ENCODE measurements at places on chromosomes 13 and 19. TPM values are rescaled to one million over a fixed set of nuclear protein-coding genes. Genes with fewer than 3 reads are reported as not detected.

- H3K4me3 ChIP-seq: no peak overlapping the region
- H3K27me3 ChIP-seq: no peaks in the 10 kb centered on the region
- DNase-seq: no peak
- H3K4me1 ChIP-seq: no peaks in the 10 kb centered on the region
Measured at GRCh38 chr19:44580366-44580895, 32.9 kb upstream of the IGSF23 start.

- H3K36me3 ChIP-seq: no peaks in the 10 kb centered on the region
- peak; percentile 84 for DNase-seq
- H3K27ac ChIP-seq: peak overlapping the region; percentile 92
- no peaks in the 10 kb centered on the region for H3K27me3 ChIP-seq
Measured at GRCh38 chr19:18500799-18501198, 21.1 kb downstream of the ELL start.

DNA sequence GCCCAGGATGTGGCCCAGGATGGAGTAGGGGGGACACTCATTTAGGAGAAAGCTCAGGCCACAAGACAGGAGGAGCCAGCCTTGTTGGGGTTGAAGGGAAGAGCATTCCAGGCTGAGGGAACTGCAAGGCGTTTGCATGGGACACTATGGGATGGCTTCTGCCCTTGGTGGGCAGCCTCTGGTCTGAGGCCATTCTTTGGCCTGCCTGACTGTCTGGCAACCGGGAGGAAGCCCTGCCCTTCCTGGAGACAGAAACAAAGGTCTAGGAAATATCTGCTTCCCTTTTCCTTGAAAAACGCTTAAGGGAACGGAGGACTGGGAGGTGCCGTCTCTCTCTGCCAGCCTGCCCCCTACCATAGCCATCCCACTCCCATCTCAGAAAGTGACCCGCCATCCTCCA is 2.8 kb upstream of the ICAM1 start:
- H3K27ac ChIP-seq: no peak overlapping the region
- H3K4me1 ChIP-seq: no peaks in the 10 kb centered on the region
- H3K36me3 ChIP-seq: no peaks in the 10 kb centered on the region
- no peak overlapping the region for H3K4me3 ChIP-seq
- H3K27me3 ChIP-seq: no peaks in the 10 kb centered on the region

DNA sequence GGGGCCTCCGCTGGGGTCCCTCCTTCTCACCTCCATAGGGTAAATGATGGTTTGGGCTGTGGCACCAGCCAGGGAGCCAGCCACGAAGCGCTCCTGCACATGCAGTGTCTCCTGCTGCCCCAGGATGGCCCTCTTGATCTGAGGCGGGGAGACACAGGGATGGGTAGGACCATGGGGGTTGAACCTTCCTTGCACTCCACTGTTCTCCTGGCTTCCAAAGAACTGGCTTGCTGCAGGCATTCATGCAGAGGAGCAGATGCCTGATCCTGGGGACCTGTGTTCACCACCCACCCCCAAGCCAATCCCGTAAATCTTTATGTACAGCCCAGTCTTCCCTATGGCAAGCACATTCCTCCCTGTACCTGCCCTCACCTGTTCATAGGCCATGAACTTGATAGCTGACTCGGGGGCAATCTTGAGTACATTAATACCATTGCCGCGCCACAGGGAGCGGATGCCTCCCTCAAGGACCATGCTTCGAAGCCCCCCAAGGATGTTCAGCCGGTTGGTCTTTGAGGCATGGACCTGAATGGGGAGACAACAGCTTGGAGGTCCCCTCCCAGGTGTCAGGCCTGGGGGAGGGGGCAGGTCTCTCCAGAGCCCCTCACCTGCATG is 5.5 kb downstream of the SLC25A23 start:
- H3K27me3 ChIP-seq: no peaks in the 10 kb centered on the region
- no peaks in the 10 kb centered on the region for H3K4me1 ChIP-seq
- DNase-seq: no peak
- H3K4me3 ChIP-seq: no peak overlapping the region

DNA sequence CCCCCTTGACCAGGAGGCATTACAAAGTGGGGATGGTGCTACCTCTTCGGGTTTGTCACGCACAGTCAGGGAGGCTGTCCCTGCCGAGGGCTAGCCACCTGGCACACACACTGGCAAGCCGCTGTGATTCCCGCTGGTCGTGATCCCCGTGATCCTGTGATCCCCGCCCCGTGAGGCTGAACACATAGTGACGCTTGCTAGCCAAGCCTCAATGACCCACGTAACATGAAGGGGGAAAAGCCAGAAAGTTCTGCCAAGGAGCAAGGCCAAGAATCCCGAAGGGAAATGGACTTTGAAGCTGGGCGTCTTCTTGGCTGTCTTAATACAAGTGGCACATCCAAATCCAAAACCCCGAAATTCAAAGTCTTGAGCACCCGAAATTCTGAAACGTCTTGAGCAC is 13.7 kb downstream of the LDLR start:
- H3K4me3 ChIP-seq: no peak overlapping the region
- H3K36me3 ChIP-seq: peaks cover 87% of the 10 kb centered on the region
- DNase-seq: no peak
- H3K27me3 ChIP-seq: no peaks in the 10 kb centered on the region
- no peak overlapping the region for H3K27ac ChIP-seq

DNA sequence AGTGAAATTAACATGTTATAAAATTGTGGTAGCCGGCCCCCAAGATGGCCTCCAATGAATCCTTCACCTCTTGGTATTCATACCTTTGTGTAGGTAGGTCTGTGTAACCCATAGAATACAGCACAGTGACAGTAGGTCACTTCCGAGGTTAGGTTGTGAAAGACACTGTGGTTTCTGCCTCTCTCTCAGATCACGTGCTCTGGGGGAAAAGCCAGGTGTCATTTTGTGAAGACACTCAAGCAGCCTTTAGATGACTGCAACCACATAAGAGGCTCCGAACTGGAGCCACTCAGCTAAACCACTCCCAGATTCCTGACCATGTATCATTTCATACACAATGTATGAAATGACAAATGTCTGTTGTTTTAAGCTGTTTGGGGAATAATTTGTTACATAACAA is 9.8 kb upstream of the USPL1 start:
- H3K36me3 ChIP-seq: no peaks in the 10 kb centered on the region
- no peak for DNase-seq
- H3K4me3 ChIP-seq: no peak overlapping the region
- no peak overlapping the region for H3K27ac ChIP-seq
- no peaks in the 10 kb centered on the region for H3K27me3 ChIP-seq

GRCh38 chr13:75704194-75704926 is 68.2 kb downstream of the LMO7 start:
- no peak overlapping the region for H3K4me3 ChIP-seq
- no peak overlapping the region for H3K27ac ChIP-seq
- peaks cover 2% of the 10 kb centered on the region for H3K4me1 ChIP-seq
- DNase-seq: no peak
- H3K36me3 ChIP-seq: no peaks in the 10 kb centered on the region

Gene APOC4
- 462 TPM for total RNA-seq

DNA sequence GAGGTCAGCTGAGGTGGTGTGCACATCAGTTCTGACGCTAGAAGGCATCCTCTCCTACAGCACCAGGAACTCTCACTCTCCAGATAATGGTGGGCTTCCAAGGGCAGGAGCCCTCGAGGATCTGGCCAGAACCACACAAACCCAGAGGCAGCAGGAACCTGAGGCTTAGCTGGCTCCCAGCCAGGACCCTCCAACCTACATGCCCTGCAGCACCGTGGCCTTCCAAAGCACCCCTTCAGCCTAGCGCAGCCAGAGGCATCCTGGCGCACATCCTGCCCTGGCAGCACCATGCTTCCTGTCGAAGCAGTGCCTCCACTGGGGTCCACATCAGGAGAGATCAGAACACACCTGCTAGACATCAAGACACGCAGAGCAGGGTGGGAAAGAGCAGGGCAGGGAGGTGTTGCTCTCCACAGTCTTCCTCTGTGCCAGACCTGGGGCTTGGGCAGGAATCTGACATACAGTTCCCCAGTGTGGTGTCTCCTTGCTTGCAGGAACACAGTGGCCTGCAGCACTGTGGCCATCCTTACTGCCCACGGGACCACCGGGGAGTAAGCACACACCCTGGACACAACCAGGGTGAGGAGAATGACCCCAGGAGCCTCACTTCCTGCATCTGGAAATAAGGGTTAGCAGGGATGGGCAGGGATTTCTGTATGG is 21.7 kb downstream of the TUBA3C start:
- no peak overlapping the region for H3K27ac ChIP-seq
- H3K4me3 ChIP-seq: no peak overlapping the region
- H3K36me3 ChIP-seq: no peaks in the 10 kb centered on the region
- H3K27me3 ChIP-seq: no peaks in the 10 kb centered on the region

Gene ATP8A2
- not detected for total RNA-seq

- no peak for DNase-seq
- no peaks in the 10 kb centered on the region for H3K4me1 ChIP-seq
- no peak overlapping the region for H3K4me3 ChIP-seq
- no peak overlapping the region for H3K27ac ChIP-seq
- H3K36me3 ChIP-seq: no peaks in the 10 kb centered on the region
- H3K27me3 ChIP-seq: no peaks in the 10 kb centered on the region
Measured at GRCh38 chr13:79593641-79594275, 112.8 kb downstream of the NDFIP2 start.

Data from right lobe of liver (tissue), 6 donors.